Right hindlimb (tissue), 1 donor: ENCODE measurements at places on chromosomes 6 and 20.

- DNase-seq = no peak
These were observed 340.4 kb downstream of the SYNE1 start for GRCh38 chr6:152296648-152297376.

DNA sequence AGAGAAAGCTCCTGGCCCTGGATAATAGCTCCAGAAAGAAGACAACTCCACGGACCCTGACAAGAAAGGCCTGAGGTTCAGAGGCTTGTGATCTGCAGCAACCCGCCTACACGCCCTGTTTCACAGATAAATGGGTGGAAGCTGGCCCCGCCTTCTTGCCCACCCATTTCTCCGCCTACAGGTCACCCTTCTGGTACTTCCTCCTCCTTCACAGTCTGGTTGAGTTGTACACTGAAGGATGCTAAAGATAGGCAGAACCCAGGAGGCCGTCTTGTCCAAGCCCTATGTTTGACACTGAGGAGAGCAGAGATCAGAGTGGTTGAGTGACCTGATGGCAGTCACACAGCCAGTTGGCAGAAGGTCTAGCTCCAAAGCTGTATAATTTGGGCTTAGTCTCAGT is 34.2 kb upstream of the MDGA1 start:
- DNase-seq = no peak

GRCh38 chr6:3813150-3813780 is 35.9 kb upstream of the FAM50B start:
- peak; percentile 64 for DNase-seq

DNA sequence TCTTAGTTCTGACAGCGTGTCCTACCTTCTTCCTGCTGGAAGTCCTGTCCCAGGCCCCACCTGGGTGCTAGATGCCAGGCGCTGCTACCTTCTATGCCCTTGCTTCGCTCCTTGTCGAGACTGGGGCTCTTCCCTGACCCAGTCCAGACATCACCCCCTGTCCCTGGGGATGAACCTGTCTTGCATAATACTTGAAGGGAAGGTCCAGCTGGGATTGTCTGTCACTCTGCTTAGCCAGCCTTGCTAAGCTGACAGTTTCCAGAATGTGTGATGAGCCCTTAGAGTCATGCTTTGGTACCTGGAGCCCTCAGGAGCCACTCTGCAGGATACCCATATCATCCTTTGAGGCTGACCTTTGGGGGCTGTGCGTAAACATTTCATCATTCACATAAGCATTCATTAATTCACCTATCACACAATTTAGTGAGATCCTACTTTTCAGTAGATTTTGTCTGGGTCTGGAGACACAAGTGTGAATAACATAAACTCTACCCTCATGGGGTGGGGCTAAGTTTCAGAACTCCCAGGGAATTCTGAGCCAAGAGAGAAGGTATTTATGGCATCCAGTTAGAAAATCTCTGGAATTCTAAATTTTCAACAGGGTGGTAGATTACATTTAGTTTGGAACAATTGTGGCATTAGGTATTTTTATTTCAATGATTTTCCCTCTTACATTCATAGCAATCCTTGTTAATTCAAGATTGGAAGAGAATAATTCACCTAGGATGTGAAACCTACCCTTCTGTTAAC is 151.1 kb upstream of the HDAC2 start:
- no peak for DNase-seq

- no peak for DNase-seq
These were observed 33.0 kb downstream of the CARMIL1 start for GRCh38 chr6:25312034-25312620.

DNA sequence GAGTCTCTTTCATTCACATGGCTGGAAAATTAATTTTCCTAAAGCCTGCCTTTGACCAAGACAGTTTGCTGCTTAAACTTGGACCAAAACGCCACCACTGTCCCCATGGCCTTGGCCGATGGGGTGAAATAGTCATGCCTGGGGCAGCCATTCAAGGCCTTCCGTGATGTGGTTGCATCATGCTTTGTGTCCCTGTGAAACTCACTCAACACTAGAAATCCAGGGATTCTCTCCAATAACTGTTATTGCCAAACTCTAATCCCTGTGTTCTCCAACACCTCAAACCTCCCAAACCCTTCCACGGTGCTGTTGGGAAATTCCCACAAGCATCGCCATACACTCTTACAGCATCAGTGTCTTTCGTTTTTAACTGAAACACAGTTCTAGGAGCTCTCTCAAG is 1.4 kb upstream of the TXNDC5 start:
- DNase-seq = no peak

- DNase-seq = no peak
These were observed 35.2 kb upstream of the EEF1E1 start for GRCh38 chr6:8137529-8137939.

- no peak for DNase-seq
These were observed 47.6 kb downstream of the RALGAPB start for GRCh38 chr20:38520261-38520660.

- DNase-seq = no peak
These were observed 333.5 kb downstream of the NRN1 start for GRCh38 chr6:5673019-5673790.

DNA sequence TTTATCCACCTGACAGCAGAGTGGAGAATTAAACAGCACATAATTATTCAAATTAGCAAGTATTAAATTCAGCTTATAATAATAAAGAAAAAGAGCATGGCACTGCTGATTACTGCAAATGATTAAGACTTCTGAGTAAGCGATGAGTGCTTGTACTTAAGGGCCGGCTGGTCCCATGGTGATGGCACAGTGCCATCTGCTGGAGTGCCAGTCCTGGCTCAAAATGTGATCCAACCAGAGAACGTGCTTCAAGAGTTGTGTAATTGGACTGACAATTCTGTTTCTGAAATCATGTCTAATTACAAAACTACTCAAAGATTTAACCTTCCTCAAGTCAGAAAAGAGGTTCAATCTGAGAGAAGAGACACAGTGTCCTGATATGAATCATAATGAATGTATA is 181.6 kb upstream of the RGS17 start:
- DNase-seq = peak; percentile 27

GRCh38 chr20:62111148-62111547 is 11.1 kb upstream of the LSM14B start:
- DNase-seq = no peak

DNA sequence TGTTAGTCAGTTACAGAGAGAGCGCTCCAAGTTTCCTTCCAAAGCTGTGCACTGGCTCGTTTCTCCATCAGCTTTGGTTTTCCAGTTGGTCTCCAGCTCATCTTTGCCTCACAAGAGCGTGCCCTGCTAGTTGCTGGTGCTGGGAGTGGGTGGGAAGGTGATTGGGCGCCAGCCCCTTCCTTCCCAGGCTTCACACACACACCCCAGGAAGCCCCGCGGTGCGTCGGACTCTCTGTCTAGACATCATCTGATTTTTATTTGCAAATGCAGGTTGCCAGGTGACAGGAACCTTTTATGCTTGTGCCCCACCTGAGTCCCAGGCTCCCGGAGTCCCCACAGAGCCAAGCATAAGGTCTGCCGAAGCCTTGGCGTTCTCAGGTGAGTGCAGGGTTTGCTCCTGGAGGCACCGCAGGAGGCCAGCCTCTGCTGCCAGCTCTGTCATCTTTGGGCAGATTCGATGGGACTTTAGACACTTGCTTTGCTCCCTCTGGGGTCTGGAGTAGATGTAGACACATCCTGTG is 7.1 kb downstream of the IRF4 start:
- no peak for DNase-seq

- DNase-seq = no peak
These were observed 430.1 kb upstream of the JAG1 start for GRCh38 chr20:11103866-11104265.

DNA sequence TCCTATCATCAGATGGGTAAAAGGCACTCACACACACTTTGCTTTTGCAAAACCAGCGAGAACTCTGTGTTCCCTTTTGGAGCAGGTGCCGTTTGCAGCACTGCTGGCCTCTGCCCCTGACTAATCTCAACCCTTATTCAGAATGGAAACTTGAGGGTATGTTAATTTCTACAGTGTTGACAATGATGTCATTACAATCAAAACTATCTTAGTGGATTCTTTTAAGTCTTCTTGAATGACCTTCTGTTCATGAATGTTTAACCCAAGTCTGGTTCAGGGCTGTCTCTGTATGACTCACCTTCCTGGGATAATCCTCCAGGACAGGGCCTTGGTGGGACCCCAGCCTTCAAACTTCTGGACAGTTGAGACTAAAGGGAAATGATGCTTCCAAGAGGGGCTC is 197.9 kb downstream of the CDH4 start:
- DNase-seq = no peak

DNA sequence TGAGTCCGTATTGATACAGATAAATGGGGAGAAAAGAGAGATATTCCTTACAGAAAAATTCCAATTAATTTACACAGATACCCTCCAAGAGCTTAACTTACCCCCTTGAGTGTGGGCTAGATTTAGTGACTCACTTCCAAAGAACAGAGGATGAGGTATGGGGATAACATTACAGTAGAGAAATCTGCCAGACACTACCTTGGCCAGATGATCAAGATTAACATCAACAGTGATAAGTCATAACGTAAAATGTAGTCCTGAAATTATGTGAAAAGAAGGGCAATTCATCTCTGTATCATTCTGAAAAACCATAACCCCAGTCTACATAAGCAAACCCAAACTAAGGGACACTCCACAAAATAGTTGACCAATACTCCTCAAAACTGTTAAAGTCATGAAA is 69.3 kb downstream of the PDSS2 start:
- DNase-seq = no peak

DNA sequence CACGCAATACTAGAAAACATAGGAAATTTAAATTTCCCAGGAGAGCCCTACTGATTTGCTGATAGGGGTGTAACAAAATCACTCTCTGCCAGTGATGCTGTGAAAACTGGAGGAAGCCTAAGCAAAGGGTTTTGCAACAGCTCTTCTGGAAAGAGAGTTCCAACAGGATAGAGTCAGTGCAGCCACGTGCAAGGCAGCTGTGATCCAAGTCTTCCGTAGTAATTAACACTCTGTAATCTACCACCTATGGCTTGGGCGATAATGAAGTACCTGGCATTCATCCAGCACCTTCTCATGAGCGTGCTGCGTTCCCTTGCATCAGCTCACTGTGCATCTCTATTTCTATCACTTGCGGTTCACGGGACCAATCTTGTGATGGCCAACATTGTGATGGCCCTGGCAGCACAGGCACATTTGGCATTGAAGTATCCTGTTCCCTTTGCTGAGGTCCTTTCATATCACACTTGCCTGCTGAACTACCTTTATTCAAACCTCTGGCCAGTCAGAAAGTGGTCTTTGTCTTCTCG is 48.2 kb downstream of the IRF4 start:
- DNase-seq = no peak

- DNase-seq = no peak
These were observed 214.4 kb downstream of the ATXN1 start for GRCh38 chr6:16546861-16547260.

- DNase-seq = no peak
These were observed 232.9 kb upstream of the SASH1 start for GRCh38 chr6:148109732-148110131.

DNA sequence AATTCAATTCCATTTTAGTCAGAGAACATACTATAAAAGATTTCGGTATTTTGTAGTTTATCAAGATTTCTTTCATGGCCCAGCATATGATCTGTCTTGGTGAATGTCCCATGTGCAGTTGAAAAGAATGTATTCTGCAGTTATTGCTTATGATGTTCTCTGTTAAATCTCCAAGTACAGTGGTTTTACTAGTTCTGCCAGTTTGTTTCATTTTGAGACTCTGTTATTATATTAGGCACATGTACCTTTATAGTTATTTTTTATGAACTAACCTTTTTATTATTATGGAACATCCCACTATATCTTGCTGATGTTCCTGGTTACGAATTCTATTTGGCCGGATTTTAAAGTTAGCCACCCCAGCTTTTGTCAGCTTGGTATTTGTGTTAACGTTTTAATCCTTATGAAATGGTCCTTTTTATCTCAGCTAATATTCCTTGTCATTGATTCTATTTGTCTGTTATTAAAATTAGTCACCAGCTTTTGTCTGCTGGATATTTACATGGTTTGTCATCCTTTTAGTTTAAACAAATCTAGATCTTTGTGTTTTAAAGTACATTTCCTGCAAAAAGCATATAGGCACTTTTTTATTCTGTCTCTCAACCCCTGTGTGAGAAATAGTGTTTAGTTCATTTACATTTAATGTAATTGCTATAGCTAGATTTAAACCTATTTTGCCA is 48.9 kb downstream of the VTA1 start:
- no peak for DNase-seq

DNA sequence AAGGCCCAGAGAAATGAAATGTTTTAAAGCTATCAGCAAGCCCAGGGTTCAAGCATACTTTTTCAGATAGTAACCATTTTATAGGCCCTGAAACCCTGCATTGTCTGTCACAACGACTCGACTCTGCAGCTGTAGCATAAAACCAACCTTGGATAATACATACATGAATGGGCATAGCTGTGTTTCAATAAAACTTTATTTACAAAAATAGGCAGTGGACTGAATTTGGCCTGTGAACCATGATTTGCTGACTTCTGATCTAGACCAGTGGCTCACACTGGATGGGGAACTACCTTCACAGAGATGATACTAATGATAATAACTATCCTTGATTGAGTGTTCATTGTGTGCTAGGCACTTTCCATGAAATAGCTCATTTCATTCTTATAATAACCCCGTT is 97.3 kb upstream of the ZNFX1 start:
- DNase-seq = no peak

DNA sequence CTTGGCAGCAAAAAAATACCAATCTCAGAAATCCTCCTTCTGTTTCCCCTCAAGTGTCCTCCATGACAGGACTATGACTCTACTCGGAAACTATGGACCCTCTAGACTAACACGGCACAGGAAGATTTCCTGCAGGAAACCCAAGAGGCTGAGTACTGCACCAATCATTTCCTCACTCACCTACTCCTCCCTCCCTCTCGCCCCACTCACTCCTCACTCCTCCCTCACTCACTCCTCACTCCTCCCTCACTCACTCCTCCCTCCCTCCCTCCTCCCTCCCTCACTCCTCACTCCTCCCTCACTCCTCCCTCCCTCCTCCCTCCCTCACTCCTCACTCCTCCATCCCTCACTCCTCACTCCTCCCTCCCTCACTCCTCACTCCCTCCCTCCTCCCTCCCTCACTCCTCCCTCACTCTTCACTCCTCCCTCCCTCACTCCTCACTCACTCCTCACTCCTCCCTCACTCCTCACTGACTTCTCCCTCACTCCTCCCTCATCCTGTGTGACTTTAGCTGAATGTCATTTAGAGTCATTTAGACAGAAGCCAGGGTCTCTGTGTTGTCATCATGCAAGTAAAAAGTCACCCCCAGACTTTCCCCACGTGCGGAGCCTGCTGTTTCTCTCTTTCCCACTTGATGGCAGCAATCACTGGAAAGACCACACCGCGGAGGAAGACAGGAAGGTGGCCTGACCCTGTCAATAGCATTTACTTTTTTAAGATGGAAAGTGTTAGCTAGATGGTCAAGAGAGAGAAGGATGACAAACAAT is 226.8 kb upstream of the PDE10A start:
- DNase-seq = peak; percentile 66

GRCh38 chr6:148898376-148899014 is 151.7 kb downstream of the UST start:
- DNase-seq = no peak

- DNase-seq = peak; percentile 56
These were observed 1.2 kb upstream of the HMGA1 start for GRCh38 chr6:34235307-34236130.

DNA sequence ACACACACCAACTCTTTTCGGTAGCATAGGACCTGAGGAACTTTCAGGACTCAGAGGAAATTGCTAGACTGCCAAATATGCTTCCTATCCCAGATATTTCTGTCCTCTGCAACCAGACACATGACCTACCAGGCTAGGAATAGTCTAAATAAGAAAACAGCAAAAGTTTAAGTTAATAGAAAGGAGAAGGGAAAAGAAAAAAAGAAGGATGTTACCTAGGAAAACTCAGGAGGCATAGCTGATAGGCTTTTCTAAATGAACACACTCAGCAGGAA is 74.6 kb downstream of the MAP3K5 start:
- DNase-seq = no peak
